ENCODE measurements at places on chromosomes 5 and 9.

- no peak for DNase-seq
These were observed 63.9 kb downstream of the PRRT1B start for GRCh38 chr9:131609099-131609830.

- DNase-seq = no peak
These were observed 116.1 kb upstream of the ACTBL2 start for GRCh38 chr5:57598756-57599155.

GRCh38 chr9:86354818-86355309, 654 bp upstream of the TUT7 start:
- no peak for DNase-seq

DNA sequence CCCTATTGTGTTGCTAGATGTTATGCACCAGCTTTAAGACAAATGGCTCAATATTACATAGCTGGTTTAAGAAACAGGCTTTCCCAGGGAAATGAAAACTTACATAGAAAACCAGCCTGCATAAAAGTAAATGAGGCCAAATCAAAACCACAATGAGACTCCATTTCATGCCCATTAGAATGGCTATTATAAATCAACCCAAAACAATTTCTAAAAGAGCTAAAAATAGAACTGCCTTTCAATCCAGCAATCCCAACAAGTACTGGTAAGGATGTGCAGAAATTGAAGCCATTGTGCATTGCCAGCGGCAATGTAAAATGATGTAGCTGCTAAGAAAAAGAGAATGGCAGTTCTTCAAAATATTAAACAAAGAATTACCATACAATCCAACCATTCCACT, 1170.0 kb upstream of the CDH9 start:
- DNase-seq = no peak

GRCh38 chr9:5388026-5388819, 48.5 kb upstream of the RLN1 start:
- DNase-seq = no peak

GRCh38 chr9:122246666-122247065, 17.9 kb upstream of the LHX6 start:
- DNase-seq = no peak

DNA sequence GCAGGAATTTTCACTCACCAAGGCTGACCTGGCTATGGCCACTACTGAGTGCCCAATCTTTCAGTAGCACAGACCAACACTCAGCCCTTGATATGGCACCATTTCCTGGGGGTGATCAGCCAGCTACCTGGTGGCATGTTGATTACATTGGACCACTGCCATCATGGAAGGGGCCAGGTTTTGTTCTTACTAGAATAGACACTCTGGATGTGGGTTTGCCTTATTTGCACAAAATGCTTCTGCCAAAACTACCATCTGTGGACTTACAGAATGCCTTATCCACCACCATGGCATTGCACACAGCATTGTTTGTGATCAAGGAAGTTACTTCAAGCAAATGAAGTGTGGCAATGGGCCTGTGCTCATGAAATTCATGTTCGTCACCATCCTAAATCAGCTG, 69.7 kb upstream of the SH3GL2 start:
- no peak for DNase-seq

DNA sequence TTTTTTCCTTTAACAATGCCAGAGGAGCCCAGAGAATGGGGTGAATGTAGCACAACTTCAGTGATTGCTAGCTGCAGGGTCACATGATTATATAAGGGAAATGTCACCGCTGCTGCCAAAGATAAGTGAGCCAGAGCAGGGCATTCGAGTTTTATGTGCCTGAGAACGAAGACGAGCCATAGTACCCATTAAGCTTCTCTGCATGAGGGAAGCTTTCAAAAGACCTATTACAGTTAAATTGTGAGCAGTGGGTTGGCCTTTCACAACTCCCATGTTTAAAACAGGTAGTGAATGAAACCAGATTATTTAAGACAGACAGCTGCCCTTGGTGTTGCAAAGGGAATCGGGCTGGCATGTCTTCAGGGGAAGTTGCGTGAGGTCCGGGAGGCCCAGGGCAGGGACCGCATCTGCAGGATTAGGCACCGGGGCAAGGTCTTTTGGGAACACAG, 82.4 kb upstream of the TNFAIP8 start:
- no peak for DNase-seq

- no peak for DNase-seq
These were observed 150.2 kb downstream of the SGCD start for GRCh38 chr5:156477196-156477595.

GRCh38 chr9:37920471-37921167, 16.7 kb upstream of the SLC25A51 start:
- no peak for DNase-seq

DNA sequence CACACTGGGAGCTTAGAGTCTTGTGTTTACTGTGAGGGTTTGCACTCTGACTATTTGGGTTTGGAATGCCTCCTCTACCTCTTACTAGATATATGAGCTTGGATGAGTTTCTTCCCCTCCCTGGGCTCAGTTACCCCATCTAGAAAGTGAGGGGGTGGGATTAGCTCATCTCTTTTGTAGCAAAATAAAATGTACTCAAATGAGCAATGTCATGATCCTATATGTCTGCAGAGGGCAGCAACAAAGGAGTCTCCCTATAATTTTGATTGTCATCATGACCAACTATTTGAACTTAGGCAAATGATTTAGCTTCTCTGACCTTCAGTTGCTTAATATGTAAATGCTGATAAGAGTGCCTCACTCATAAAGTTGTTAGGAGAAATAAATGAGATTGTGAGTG, 109.0 kb downstream of the DPYSL3 start:
- DNase-seq = no peak

GRCh38 chr9:99040911-99041582, 63.9 kb upstream of the TGFBR1 start:
- DNase-seq = no peak

DNA sequence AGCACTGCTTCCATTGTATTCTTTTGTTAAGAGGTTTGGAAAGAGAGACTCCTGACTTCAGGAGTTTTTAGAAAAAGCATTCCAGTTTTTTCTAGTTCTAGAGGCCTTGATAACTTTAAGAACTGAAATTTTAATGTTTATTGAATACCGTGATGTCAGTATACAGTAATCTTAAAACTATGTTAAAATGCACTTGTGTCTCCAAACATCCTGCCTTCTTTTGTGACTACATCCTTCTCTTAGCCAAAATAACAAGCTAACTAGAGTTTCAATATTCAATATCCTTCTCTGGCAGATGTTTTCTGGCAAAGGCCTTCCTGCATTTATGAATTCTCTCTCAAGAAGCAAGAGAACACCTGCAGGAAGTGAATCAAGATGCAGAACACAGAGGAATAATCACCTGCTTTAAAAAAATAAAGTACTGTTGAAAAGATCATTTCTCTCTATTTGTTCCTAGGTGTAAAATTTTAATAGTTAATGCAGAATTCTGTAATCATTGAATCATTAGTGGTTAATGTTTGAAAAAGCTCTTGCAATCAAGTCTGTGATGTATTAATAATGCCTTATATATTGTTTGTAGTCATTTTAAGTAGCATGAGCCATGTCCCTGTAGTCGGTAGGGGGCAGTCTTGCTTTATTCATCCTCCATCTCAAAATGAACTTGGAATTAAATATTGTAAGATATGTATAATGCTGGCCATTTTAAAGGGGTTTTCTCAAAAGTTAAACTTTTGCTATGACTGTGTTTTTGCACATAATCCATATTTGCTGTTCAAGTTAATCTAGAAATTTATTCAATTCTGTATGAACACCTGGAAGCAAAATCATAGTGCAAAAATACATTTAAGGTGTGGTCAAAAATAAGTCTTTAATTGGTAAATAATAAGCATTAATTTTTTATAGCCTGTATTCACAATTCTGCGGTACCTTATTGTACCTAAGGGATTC, 43.1 kb downstream of the NDFIP1 start:
- DNase-seq = no peak

GRCh38 chr5:65861830-65862241, 64.5 kb upstream of the ERBIN start:
- DNase-seq = no peak

- no peak for DNase-seq
These were observed 784.1 kb downstream of the MAT2B start for GRCh38 chr5:164289526-164289925.

- DNase-seq = no peak
These were observed 112.9 kb upstream of the LMX1B start for GRCh38 chr9:126500600-126501382.

DNA sequence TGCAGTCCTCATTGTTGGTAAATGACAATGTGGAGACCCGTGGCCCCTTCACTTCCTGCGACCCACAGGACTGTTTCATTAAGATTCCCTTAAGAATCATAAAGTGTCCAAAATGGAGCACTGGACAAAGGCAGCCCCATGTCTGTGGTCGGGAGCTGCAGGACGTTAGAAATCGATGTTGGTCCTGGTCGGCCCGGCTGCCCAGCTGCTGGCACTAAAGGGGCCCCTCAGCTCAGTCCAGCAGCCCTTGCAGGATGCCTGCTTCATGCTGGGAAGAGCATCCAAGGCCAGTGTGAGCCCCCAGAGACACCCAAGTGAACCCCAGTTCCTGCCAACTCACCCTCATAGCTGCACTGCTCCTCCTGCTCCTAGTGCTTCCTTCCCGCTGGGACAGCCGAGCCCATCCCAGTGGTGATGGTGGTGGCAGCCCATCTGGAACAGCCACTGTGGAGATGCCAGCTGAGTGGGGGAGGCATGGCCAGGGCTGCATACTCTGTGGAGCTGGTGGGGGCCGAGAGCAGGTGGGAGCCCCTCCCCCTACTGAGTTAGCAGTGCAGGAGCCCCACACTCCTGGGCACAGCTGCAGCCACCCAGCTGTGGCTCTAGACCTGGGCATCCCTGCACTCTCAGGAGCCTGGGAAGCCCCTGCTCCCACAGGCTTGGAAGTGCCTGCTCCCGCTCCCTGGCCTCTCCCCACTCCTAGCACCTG, 168.0 kb upstream of the IRX2 start:
- no peak for DNase-seq

DNA sequence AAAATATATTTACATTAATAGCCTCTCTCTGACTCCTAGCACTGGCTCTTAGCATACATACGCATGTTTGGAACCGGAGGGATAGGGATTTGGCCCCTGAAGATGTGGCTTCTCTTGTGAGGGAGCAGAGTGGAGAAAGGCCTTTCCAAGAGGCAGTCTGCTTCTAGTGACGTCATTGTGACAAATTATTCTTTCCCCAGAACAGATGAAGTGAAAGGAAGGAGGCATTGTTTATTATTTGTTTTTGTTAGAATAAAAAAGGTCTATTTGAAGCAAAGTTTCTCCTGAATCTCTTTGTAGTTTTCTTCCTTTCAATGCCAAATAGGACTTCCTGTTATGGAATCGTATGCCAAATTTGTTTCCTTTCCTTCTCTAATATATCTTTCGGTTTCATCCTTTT, 361.6 kb downstream of the ICE1 start:
- DNase-seq = no peak

- no peak for DNase-seq
These were observed 138.1 kb downstream of the BAAT start for GRCh38 chr9:101246691-101247090.

- no peak for DNase-seq
These were observed 107.8 kb downstream of the GAS1 start for GRCh38 chr9:86839522-86839921.

- DNase-seq = no peak
These were observed 174.0 kb downstream of the MAN2A1 start for GRCh38 chr5:109863752-109864151.

- no peak for DNase-seq
These were observed 20.5 kb upstream of the GLRX start for GRCh38 chr5:95842854-95843544.

- no peak for DNase-seq
These were observed 233.1 kb upstream of the GAS1 start for GRCh38 chr9:87180361-87180760.

DNA sequence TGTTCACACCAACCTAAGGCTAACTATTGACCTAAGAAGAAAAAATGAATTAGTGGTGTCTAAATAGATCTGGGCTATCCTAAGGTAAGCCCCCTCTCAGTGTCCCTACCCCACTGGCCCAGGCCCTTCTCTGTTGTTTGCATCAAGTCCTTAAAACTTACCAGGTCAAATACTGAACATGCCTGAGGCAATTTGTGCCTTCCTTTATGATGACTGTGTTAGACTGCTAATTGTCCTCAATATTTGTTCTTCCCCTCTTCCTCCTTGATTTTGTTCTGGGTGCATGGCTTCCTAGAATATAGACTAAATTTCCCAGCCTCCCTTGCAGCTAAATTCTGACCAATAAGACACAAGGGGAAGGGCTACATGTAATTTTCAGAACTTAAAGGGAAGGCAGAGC, 199.9 kb downstream of the ADAMTS12 start:
- no peak for DNase-seq

- no peak for DNase-seq
These were observed 143.2 kb downstream of the PSAT1 start for GRCh38 chr9:78439866-78440830.

- no peak for DNase-seq
These were observed 1.4 kb downstream of the ZSWIM6 start for GRCh38 chr5:61333321-61333953.

- no peak for DNase-seq
These were observed 231.3 kb upstream of the TYRP1 start for GRCh38 chr9:12461763-12462460.

DNA sequence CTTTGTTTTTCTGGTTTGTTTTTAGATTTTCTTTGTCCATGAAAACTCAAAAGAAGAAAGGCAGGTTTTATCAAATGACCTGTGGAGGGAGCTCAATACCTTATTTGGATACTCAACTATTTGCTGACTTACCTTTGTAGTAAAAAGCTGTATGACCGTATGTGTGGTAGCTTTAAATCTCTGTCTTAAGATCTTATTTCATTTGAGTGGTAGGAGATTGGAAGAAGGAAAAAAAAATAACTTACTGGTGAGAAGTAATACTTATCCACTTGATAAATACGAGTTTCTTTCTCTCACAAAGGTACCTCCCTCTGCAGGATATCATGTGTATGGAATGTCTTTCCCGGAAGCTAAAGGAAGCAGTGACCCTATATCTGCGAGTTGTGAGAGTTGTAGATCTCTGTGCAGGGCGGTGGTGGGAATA, 15.0 kb downstream of the FBXO38 start:
- DNase-seq = no peak

- DNase-seq = no peak
These were observed 16.0 kb upstream of the PAPPA start for GRCh38 chr9:116137581-116137980.

- no peak for DNase-seq
These were observed 41.8 kb upstream of the ROR2 start for GRCh38 chr9:91991721-91992341.

All from NCI-H524 treated with DMSO at 0.1 percent for 48 hours (cell line).